ENCODE measurements at places on chromosomes 5 and 9.

DNA sequence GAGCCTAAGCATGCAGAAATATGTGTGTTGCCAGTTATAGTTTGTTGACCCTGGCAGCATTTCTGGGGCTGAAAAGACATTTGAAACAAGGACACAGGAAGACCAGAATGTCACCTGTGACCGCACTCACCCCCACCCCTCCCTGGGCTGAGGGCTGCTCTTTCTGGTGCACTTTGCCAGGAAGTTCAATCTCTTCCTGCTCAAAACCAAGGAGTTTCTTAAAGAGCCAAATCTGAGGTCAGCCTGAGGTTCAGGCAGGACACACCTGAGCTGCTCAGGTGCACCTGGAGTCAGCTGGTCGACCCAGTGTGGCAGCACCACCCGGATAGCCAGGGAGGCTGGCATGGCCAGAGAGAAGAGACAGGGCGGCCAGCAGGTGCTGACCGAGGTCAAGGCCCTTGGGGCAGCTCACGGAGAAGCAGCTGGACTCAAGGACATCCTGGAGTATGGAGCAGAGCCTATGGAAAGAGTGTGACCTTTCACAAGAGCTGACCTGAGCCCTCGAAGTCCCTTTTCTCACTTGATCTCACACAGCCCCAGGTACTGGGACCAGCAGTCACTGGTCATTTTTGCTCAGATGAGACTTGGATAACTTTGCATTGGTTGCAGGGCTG, 376.9 kb upstream of the IRX4 start:
- peak; percentile 39 for DNase-seq

- no peak for DNase-seq
These were observed 14.6 kb upstream of the PBX3 start for GRCh38 chr9:125732562-125732961.

DNA sequence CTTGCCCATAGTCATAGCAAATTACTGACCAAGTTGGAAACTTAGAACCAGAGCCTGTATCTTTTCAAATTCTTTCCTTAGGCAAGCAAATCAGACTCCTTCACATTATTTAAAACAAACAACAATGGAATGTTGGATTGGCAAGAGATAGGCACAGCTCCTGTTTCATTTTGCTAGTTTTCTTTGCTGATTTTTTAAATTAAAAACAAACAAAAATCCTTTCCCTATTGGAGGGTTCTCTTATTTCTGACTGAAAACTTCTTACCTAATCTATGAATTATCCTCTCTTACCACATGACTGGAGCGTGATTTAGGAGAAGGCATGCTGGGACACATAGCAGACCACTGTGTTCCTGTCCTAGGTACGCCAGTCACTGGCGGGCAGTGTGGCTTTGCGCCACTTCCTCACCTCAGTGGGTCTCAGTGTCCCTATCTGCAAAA, 63.0 kb downstream of the TTC39B start:
- no peak for DNase-seq

DNA sequence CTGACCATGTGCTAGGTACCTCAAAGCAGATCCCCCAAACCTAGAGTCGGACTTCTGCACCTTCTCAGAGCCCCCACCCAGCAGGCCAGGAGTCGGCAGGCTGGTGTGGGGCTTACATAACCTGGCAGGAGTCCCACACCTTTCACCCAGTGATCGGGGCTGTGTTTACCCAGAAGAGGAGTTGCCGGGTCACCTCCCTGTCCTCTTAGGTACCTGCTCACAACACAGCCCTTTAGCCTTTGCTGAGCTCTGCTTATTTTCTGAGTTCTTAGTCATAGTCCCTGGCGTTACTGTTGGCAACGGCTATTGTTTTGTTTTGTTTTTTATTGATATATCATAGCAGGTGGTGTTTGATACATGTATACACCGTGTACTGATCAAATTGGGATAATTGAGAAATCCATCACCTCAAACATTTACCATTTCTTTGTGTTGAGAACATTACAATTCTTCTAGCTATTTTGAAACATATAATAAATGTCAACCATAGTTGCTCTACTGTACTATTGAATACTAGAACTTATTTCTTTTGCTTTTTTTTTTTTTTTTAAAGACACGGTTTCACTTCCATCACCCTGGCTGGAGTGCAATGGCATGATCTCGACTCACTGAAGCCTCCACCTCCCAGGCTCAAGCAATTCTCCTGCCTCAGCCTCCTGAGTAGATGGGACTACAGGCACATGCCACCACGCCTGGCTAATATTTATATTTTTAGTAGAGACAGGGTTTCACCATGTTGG, 10.4 kb upstream of the EEIG1 start:
- no peak for DNase-seq

DNA sequence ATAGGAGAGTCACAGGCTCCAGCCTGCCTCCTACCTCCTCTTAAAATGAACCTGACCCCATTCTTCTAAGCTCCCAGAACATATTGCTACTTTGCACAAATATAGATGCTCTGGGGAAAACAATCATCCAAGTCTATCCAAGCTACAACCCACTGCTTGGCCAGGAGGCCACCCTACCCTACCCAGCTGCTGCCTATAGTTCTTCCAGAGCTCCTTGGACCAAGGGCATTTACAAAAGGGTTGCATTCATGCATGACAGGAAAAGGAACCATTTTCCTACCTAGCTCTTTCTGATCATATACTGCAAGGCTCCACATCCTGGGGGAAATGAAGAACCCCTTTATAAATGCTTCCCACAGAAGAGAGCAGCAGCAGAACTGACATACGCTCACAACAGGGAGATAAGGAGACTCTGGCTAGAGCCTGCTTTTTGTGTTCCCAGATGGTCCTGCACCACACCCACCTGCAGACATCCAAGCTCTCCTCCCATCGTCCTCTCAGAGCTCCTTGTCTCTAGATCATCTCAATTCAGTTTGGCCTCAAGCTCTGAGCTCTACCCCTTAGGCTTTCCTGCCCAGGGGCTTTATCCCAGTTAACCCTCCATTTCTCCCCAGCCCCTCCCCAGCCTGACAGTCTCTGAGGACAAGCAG, 185.5 kb downstream of the SPOCK1 start:
- no peak for DNase-seq

DNA sequence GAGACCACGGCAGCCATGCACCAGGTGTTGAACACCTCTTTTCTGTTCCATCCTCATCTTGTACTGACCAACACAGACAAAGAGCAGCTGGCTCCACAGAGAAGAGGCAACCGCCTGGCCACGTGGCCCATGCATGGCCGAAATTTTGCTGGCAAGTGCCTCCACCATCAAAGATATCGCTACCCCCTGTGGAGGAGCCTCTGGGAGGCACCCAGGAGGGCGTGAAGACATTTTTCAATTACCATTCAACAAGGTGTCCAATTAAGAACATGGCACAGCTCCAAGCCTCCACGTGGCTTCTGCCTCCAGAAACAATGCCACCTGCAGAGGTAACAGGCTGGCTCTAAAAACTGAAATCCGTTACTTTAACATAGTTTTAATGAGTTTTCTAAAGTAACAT, 54.4 kb upstream of the CKS2 start:
- DNase-seq: no peak
